Liver (tissue), 10 donors: ENCODE measurements at places on chromosomes 7 and 10.

DNA sequence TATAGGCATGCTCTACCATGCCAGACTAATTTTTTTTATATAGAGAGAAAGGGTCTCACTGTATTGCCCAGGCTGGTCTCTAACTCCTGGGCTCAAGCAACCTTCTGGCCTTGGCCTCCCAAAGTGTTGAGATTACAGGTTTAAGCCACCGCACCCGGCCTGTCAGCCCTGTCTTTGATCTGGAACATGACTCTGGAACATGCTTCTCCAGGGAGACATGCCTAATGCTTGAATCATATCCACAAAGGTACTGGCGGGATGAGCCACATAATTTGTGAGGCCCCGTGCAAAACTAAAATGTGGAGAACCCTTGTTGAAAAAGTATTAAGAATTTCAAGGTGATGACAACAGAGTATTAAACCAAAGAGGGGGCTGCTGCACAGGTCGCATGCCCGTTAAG, 282.8 kb downstream of the ARHGAP12 start:
- no peak for DNase-seq

DNA sequence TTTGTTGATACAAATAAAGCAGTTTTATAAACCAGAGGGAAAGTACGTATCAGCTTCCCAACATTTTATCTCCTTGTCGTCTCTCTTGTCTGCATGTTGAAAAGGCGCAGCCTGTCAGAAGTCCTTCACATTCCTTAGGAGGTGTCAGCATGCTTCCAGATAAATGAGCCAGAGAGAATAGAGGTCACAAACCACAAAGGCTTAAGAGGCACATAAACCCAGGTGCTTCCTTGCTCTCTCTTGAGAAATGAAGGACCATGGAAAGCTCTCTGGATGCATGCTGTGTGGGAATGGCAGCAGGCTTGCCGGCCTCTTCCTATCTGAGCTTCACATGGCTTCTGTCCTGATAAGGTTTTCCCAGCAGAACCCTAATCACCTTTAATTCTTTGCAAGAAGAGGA, 448.5 kb downstream of the XPNPEP1 start:
- DNase-seq = no peak

DNA sequence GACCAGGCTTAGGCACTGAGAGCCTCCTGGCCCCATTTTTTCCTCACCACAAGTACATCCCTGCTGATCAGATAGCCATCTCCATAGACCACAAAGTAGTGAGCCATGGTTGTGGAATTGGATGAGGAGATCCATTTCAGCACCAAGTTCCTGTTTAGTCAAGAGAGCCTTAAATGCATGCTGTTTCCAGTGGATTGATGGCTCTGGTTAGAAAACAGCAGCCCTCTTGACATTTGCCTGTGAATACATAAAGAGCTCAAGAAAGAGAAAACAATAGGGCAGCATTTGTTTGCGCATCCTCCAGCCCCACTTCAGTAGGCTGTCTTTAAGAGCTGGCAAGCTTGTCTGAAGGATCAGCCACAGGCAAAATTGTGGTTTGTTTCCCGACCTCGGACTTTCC, 251.2 kb downstream of the POU6F2 start:
- no peak for DNase-seq

DNA sequence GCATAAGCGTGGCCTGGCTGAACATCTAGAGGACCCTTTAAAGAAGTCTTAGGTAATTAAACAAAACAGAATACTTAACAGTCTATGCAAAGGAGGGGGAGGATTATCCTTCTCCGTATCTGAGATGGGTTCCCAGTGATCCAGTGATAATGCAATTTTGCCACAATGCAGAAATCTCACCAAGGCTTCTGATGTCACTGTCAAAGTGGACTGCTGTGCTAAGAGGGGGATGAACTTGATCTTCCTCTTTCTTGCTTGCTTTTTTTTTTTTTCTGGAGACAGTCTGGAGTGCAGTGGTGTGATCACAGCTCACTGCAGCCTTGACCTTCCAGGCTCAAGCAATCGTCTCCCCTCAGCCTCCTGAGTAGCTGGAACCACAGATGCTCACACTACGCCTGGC, 30.8 kb downstream of the GATA3 start:
- DNase-seq = no peak

DNA sequence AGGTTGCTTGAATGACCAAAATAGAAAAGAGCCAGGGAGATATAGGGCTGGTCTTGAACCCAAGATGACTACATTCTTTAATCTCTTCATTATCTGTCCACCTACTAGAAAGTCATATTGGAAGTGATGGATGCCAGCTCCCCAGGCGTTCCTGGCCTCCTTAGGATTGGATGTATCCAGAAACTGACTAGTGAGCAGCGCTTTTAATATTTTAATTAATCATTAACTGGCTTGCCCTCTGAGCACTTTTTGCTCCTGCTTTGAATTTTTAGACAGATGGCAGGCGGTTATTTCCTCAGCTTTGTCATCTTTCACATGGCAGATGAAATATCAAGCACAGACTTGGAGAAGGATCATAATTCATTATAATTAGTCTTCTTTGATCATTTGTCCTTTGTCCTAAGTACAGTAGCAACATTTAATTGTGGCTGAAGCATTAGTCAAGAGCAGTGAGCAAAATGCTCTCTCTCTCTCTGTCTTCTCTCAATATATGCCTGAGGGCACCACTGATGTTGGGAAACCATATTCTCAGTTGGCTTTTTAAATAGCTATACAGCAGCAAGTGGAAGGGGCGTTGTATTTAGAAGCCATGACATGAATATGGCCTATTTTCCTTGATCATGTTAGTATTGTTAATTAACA, 588.0 kb downstream of the NRG3 start:
- DNase-seq = no peak

- DNase-seq = no peak
These were observed 270.6 kb downstream of the AUTS2 start for GRCh38 chr7:69868921-69869320.

GRCh38 chr7:4189131-4189570, 492.9 kb upstream of the FOXK1 start:
- DNase-seq = no peak

- DNase-seq = no peak
These were observed 636.8 kb downstream of the PHTF2 start for GRCh38 chr7:78435355-78435754.

DNA sequence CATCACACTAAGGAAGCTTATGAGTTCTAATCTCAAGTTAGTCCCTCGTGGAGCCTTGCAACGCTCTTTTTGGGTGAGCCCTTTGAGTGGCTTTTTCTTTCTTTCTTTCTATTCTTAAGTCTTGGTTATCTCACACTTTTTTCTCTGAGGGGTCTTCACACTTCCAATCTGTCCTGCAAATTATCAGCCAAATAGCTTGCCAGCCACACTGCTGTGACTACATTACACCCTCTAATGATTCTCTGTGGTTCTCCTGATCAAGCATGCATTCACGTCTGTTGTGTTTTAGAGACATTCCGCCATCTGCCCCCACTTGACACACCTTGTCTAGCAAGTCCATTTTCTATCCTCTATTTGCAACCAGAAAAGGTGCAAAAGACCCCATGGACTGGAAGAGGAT, 340.2 kb downstream of the THSD7A start:
- no peak for DNase-seq

DNA sequence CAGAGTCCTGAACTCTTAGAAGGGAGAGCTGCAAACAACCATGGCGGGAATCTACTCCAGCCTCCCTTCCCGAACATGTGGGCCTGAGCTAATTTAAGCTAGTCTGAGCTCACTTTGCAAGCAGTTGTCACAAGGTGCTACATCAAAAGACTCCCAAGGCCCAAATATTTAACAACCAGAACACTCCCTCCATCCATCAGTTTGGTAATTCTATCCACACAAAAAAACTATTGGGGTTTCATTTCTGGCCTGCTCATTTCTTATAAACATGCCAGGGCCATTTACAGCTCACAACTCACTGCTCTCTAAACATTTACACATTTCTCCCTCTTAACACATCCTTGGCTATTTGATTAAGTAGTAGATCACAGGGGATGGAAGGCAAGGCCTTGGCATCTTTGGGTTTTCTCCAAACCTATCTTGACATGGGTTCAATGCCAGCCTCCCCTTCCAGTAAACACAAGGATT, 263.4 kb downstream of the KCNMA1 start:
- no peak for DNase-seq

GRCh38 chr7:138460176-138460648, at the start of gene TRIM24:
TSS of gene TRIM24 (plus strand) at chr7:138460259. CDS start at chr7:138460549, 290 bp downstream.
- peak; percentile 98 for DNase-seq

DNA sequence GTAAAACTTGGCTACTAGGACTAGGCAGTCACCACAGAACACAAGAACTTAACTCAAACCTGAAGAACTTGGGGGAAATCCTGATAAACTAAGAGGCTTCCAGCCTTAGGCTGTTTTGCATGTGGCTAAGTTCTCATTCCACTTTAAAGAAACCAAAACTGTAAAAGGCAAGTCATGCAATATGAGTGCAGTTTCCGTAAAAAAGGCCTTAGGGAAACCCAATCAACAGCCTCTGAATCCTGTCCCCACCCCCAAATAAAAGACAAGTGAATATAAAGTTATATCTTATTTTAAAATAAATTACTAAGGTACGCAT, 95.1 kb downstream of the USP6NL start:
- DNase-seq = no peak

DNA sequence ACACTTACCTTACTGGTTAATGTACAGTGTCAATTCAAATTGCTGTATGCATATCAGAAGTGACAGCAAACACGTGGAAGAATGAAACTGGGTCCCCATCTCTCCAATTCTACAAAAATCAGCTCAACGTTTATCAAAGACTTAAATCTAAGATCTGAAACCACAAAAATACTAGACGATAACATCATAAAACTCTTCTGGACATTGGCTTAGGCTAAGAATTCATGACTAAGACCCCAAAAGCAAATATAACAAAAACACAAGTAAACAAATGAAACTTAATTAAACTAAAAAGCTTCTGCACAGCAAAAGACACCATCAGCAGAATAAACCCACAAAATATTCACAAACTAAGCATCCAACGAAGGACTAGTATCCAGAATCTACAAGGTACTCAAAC, 35.9 kb upstream of the PFKP start:
- no peak for DNase-seq

- DNase-seq = no peak
These were observed 34.1 kb downstream of the OSBPL3 start for GRCh38 chr7:24945899-24946298.
